ENCODE measurements at places on chromosomes 4 and X.
A peak's percentile ranks its signal among the peaks of the same experiment; 100 is the strongest.

- DNase-seq: peak; percentile 88
These were observed at the start of gene ANAPC4 for GRCh38 chr4:25376754-25377571. ANAPC4 (plus strand) TSS chr4:25377263; CDS start chr4:25377428, 165 bp downstream.

DNA sequence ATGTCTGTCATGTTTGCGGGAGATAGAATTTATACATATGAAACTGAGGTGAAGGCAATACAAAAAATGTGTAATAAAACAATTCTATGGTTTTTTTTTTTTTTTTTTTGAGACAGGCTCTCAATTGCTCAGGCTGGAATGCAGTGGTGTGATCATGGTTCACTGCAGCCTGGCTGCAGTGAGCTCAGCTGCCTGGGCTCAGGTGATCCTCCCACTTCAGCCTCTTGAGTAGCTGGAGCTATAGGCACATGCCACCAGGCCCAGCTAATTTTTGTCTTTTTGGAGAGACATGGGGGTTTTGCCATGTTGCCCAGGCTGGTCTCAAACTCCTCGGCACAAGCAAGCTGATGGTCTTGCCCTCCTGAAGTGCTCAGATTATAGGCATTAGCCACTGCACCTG lies 10.1 kb downstream of the RADX start:
- DNase-seq: no peak

GRCh38 chrX:13360146-13360545 lies 40.3 kb upstream of the ATXN3L start:
- no peak for DNase-seq

DNA sequence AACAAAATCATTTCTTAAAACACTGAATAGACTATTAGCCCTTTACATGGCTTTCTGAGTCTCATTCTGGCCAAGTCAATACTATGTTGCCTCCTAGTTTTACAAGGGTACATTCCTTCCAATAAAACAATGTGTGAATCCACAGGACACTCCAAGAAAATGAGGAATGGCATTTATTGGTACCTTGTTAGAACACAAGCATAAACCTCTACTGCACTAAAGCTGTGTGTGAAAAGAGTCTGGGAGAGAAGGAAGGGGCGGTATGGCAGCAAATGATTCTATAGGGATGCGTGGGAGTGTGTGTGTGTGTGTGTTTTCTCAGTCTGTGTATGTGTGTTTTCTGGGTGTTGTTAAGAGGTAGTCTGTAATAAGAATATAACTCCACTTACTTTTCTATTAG lies 48.9 kb downstream of the CXCL1 start:
- DNase-seq: no peak

- no peak for DNase-seq
These were observed 334.5 kb downstream of the GPAT3 start for GRCh38 chr4:83870328-83870950.

GRCh38 chr4:90444904-90445303 lies 317.7 kb downstream of the CCSER1 start:
- no peak for DNase-seq

DNA sequence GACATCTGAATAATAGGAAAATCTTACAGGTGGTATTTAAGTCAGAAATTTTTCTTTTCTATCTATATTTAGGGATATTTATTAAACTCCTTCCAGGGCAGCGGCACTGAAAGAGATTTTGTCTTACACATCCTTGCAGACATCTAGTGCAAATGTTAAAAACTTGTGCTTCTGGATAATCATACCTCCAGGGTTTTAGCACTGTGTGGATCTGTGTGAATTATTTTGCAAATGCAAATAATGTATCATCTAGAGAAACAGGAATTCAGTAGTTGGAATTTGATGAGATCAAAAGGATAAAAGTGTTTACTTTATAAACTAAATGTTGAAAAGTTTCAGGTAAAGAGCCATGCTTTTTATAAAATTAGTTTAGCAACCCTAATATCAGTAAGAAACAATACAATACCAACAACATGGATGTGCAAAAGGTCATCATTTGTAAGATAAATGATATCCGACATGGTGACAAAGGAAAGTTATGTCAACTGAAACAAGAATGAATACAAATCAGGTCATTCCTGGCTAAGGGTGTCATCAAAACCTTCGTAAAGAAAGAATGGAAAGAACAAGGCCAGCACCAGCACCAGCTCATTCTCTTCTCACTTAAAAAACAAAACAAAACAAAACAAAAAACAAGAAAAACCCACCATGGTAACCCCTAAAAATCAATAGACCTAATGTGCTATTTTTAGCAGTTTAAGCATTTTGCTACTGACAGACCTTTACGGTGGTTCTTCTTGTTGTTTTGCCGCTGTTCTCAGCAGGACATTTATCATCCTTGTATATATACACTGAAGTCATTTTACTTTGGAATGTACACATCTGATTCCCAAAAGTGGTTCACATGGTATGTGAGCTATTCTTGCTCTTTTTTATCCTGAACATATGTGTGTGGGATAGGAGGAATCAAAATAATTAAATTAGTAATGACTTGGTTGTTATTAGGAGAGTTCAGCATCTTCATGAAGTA lies 219.7 kb upstream of the NDST3 start:
- DNase-seq: no peak

- DNase-seq: no peak
These were observed 351 bp upstream of the SLC30A9 start for GRCh38 chr4:41989994-41990364.

GRCh38 chr4:38523524-38524448 lies 140.2 kb upstream of the KLF3 start:
- DNase-seq: peak; percentile 99

DNA sequence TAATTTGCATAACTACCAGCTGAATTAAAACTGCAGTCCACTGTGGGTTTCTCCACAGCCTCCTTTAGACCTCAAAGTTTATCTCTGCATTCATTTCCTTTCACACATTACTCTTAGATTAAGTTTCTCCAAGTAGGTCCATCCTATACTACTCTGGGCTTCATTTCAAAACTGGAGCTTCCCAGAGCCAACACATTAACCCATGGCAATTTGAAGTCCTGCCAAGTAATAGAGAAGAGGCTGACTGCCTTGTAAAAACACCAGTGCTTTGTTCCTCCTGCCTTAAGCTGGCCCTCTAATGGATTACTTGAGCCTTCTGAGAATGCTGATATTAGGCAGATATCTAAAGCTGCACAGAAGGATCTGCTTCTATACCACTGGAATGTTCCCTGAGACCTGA lies 997.2 kb upstream of the SLIT2 start:
- DNase-seq: no peak

GRCh38 chr4:19329631-19330030 lies 922.1 kb upstream of the SLIT2 start:
- no peak for DNase-seq

DNA sequence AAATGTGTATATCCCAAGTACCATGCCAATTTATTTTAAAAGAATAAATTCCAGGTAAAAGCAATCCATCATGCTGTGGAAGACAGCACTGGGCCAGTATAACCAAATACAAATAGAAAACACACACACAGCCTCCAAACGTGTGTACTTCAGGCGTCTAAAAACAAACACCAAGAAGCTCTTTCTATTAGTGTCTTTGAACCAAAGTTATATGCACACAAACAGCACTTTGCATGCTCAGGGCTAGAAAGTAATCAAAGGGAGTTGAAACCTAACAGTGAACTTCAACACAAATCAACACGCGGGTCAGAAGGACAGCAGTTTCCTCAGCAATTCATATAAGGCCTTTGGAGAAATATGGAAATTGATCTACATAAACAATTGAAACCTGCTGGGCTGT lies 15.4 kb downstream of the GASK1B start:
- DNase-seq: no peak

DNA sequence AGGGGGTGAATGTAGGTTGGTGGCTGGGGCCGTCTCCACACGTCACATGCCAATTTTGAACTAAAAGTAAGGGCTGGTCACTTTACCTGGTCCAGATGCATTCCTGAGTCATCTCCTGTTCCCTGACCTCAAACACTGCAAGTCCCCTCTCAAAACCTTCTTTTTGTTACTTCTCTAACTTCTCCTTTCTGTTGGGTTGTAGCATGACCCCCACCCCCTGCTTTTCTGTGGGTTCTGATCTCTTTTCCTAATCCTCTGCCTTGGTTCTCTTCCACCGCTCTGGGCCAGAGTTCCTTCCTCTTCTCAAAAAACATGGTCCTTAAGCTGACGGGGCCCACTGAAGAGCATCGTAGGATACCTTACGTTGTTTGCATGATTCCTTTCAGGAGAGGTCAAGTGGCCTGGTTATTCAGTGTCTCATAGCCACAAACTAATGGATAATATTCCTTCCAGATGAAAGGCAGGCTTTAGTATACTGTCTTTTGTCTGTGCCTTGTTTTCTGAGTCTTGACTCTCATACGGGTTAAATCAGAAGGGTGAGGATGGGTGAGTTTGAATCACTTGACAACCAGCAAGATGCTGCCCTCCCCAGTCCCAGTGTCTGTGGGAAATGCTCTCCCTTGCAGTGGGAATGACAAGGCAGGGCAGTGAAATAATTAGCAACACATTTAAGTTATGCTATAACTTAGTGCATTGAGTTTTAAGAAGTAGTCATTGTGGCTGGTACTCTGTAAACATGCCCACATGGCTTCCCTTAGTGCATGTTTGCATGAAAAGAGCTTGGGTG lies 15.1 kb downstream of the SMS start:
- peak; percentile 73 for DNase-seq

DNA sequence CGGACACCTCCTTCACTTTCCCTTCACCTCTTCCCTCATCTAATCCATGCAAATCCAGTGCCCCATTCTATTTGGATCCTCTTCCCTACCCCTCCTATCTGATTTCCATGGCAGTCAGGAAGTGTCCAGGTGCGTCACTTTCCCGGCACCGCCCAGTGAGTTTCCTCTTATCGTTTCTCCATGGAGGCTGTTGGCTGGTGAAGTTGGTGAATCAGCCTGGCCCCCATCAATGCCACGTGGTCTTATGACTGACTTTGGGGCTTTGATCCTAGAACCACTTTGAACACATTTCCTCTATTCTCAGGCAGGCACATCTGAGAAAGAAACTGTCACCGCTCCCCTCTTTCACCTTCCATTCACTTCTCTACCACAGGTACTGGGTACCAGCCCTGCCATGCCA lies 137.8 kb downstream of the CEP135 start:
- no peak for DNase-seq

GRCh38 chr4:7240306-7240705 lies 48.0 kb downstream of the SORCS2 start:
- no peak for DNase-seq

DNA sequence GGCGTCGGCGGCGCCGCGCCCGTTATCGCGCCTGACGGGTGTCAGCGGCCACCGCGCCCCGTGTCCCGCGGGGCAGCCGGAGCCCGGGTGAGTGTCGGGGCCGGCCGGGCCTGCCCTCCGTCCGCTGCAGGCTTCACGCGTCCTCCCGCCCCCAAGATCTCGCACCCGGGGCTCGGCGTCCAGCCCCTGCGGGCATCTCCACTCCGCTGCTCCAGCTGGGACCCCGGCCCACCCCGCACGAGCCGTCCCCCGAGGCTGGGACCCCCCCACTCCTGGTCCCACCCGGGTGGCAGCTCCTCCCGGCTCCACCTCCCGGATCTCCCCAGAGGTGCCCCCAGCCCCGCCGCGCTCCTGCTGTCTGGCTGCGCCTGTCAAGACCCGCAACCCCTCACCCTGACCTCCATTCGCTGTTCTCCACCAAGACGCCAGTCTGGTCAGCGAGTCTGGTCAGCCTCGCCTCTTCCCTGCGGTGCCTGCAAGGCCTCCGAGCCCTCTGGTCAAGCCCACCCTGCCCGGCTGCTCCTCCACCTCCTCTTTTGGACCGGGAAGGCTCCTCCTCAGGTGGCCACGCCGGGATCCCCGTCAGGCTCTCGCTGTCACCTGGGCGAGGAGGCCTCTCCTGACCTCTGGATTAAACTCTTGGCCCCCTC lies 66.0 kb upstream of the NKX1-1 start:
- no peak for DNase-seq

DNA sequence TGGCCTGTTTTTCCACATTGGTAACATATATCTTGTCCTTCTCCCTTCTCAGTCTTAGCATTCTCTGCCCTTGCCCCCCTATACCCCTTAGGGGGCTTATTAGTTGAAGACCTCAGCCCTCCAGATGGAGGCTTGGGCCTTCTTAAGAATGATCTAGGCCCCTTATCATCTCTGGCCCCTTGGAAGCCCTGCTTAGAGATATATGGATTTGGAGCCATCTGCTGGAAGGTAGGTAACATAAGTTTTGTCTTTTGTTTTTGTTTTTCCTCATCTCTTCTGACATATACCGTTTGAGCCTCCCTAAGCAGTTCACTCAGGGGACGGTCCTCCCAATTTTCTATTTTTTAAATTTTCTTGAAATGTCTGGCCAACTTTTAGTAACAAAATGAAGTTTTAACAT lies 48.3 kb upstream of the NAP1L2 start:
- no peak for DNase-seq

GRCh38 chr4:57109847-57110639 lies at the start of gene IGFBP7:
IGFBP7 (minus strand) TSS chr4:57110385; CDS start chr4:57110351, 34 bp downstream.
- peak; percentile 63 for DNase-seq

DNA sequence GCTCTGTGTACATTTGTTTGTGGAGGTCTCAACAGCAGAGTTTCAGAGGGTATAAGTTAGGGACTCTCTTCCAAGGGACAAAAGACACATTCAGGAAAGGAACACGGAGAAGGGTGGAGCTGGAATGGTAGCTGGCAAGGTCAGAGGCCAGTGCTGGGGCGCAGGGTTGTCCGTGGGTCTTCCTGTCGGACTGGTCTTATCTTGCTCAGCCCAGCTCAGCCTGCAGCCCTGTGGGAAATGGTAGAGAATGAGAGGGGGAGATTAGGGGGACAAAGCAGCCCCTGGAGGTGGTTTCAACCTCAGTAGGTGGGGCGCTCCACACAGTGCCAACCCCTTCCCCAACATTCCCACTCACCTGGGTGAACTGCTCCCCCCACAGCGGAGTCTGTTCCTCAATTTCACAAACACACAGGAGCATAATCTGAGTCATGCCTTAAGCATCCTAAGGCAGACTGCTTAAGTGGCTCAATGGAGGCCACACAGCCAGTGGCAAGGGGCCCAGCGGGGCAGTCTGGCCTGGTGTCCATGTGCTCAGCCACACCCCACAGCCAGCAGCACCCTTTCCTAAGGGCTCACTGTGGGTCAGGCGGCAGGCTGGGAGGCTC lies 6.9 kb upstream of the HDAC6 start:
- DNase-seq: no peak

GRCh38 chr4:57147335-57148060 lies 37.3 kb upstream of the IGFBP7 start:
- no peak for DNase-seq

DNA sequence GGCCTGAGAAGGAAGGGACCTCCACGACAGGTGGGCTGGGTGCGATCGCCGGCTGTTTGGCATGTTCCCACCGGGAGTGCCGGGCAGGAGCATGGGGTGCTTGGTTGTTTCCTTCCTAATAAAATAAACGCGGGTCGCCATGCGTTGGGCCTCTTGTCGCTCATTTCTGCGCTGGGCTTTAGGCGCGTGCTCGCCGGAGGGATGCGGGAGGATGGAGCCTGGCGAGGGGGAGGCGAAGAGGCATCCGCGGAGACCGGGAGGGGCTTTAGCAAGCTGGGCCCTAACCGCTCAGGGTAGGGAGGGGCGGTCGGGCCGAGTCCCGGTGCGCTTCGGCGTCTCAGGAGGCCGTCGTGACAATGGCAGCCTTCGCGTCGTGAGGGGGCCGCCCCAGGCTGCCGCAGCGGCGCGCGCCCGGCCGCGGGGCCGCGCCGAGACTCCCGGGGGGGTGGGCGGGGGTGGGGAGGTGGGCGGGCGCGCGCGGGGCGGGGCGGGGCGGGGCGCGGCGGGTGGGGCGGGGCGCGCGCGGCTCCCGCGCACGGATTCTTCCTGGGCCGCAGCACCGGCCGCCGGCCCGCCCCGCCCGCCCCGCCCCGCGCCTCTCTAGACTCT lies 476 bp upstream of the GDI1 start:
- DNase-seq: no peak

GRCh38 chrX:135516376-135516775 lies 4.1 kb upstream of the INTS6L start:
- peak; percentile 74 for DNase-seq

GRCh38 chr4:155604718-155605626 lies 61.7 kb upstream of the GUCY1A1 start:
- DNase-seq: no peak
